ENCODE measurements at places on chromosomes 1 and 21. TPM values are rescaled to one million over a fixed set of nuclear protein-coding genes. Genes with fewer than 3 reads are reported as not detected.

The OR14K1 gene
- total RNA-seq = not detected

The GCSAML gene
- total RNA-seq = 0.75 TPM

The CA6 gene
- total RNA-seq = not detected

The SLC35F3 gene
- not detected for total RNA-seq

The HES2 gene
- total RNA-seq = not detected
